RWPE1 (cell line): ENCODE measurements at places on chromosomes 1 and 21.
A peak's percentile ranks its signal among the peaks of the same experiment; 100 is the strongest.

GRCh38 chr21:25871566-25871965 is 136.8 kb downstream of the GABPA start:
- no peak for DNase-seq

GRCh38 chr1:201140235-201140940 is 13.4 kb upstream of the ASCL5 start:
- DNase-seq: no peak

DNA sequence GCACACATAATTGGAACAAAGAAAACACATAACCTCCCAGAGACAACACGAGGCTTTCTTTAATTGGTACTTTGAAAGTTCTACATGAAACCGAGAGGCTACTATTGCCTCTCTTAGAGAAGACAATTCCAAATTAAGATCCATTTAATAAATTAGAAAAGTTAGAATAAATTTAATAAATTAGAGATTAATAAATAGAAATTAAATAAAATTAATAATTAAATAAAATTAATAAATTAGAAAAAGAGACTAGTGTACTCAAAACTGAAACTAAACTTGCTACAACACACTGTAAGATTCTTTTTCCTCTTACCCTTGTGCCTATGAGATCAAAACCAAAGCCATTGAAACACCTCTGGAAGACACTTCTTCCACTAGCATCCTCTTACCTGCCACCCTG is 199.0 kb downstream of the URB2 start:
- no peak for DNase-seq

DNA sequence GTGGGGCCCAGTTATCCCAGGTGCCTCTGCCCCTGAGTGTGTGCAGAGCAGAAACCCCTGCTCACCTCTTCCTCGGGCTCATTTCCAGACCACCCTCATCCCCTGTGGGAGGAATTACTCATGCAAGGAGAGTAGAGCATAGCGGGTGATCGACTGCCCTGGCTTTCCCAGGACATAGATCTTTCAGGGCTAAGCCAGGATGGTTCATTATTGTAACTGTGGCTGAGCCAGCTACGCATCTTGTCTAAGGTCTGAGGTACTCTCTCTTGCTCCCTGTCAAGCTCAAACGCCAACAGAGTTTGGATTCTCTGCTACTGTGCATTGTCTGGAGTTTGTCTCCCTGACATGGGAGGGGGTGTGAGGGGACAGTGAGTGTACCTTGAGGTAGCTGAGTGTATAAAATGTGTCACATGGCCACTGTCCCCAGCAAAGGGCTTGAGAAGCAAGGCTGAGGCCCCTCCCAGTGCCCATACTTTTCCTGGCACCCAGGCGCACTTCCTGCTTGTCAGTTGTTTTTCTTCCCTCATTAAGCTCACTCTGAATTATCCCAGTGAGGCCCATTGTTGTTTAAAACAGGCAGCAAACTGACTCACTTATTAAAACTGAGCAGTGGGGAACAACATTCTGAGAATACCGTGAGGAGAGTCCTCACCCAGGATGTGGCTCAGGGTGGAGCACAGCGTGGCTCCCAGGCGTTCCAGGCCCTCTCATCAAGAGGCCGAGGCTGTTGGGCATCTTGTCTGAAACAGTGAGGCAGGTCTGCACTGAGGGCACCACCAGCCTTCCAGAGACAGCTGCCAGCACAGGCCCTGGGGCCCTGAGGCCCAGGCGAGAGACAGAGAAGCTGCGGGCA is 92.9 kb downstream of the LAMC2 start:
- DNase-seq: peak; percentile 75

- DNase-seq: no peak
Measured at GRCh38 chr1:47616036-47616435, 178.2 kb downstream of the FOXD2 start.

- DNase-seq: no peak
Measured at GRCh38 chr21:46307625-46308024, 16.0 kb downstream of the C21orf58 start.
